ENCODE measurements at places on chromosomes 1 and 21.

DNA sequence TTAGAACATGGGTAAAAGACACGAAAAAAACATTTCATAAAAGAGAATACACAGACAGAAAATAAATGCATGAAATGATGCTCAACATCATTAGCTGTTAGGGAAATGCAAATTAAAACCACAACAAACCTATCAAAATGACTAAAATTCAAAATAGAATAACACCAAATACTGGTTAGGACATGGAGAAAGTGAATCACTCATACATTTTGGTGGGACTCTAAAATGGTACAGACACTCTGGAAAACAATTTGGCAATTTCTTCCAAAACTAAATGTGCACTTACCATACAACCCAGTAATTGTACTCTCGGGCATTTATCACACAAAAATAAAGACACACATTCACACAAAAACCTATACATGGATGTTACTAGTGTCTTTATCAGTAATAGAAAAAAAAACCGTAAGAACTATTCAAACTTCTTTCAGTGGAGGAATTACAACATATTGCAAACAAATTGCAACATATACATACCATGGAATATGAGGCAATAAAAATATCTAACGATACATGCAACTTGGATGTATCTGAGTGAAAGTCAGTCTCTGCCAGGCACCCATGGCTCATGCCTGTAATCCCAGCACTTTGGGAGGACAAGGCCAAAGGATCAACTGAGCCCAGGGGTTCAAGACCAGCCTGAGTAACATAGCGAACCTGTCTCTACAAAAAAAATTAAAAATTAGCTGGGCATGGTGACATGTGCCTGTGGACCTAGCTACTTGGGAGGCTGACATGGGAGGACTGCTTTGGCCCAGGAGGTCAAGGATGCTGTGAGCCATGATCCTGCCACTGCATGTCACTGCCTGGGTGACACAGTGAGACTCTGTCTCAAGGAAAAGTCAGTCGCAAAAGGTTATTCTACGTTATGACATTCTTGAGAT is 19.6 kb downstream of the HSF2BP start:
- DNase-seq: no peak

- DNase-seq: no peak
These were observed 26.2 kb downstream of the VPS45 start for GRCh38 chr1:150093805-150094204.

- DNase-seq: no peak
These were observed 28.9 kb downstream of the GALNT2 start for GRCh38 chr1:230095938-230096337.

- DNase-seq: no peak
These were observed 115.6 kb downstream of the TNFSF18 start for GRCh38 chr1:172935062-172935592.

DNA sequence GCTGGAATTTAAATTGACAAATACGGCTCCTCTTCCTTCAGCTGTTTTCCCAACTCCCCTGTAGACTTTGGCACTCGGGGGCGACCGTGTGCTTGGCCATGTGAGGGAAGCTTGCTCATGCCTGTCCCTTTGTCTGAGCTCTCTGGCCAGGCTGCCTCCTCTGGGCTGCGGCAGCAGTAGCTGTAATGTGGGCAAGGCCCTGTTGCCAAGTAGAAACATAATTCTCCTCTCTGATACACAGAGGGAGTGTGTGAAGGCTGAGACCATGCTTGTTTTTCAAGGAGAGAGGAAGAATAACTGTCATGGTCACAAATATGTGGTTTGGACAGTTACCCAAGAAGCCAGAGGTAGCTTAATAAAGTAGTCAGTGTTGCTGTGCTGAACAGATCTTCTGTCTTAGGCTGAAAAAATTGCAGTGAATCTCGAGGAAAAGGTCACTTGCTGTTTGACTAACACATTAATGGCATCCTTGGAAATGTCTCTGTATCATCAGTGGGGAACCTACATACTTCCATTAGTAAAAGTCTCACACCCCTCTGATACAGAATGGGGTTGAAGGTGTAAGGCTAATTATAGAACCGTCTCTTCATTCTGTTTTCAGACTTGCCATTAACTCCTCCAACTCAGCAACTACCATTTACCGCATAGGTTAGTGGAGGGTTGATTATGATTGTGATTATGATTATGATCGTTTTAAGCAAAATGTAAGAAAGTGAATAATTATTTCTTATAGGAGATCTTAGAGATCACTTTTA is 94.6 kb downstream of the TGFB2 start:
- peak; percentile 7 for DNase-seq

- no peak for DNase-seq
These were observed 5.8 kb downstream of the PEX10 start for GRCh38 chr1:2406451-2407041.

GRCh38 chr1:214362188-214362882 is 81.4 kb downstream of the SMYD2 start:
- no peak for DNase-seq

DNA sequence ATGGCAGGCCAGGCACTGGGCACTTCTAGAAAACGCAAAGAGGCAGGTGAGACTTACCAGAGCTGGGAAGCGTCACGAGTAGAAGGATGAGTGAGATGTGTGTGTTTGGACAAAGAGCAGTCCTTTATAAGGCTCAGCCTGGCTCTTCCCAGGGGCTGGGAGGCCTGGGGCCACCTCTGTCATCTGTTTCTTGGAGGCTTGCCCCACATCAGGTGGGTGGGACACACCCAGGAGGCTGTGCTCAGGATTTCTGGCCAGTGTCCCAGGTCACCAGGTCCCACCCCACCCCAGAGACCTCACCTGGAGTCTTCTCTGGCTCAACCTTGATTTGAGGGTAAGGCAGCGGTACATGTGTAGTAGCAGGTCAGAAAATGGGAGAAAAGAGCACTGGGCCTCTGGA is at the start of gene S100A7:
Gene S100A7 (minus strand): TSS at position 101 of the 400 bp plus-strand sequence. CDS start 1,638 bp downstream, outside the sequence.
- DNase-seq: no peak

All from nucleus accumbens (tissue), 56 donors.